Renal cortex interstitium (tissue), 15 donors: ENCODE measurements at places on chromosomes 1 and 21.

DNA sequence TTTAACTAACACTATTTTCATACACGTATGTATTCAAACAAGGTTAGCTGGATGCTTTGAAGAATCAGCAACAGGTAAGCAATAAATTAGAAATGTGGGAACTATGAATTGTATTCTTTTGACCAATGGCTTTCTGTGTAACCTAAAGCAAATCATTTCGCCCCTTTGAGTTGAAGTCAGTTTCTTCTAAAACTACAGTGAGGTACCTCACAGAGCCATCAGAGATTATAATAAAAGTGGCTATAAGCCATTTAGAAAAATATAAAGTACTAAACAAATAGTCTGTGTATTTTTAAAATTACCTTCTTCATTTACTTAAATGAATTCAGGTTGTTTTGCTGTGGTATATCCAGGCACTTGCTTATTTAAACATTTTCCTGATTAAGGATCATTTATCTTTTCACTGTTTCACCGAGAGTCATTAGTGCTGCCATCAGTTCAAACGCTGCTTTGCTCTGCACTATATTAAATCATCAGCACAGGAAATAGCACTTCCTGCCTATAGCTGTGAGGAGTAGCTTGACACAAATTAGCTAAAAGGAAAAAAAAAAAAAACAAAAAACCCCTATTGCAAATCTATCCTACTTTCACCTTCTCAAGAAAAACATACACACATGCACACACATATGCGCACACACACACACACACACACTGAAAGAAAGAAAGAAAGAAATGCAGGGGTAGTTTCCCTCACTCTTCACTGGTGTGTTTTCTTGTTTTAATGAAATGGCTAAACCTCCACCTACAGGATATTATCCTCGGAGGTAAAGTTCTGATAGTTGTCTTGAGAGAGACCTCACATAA, 39.8 kb upstream of the C1orf105 start:
- DNase-seq = no peak

GRCh38 chr1:10694633-10695627, 101.5 kb downstream of the CASZ1 start:
- DNase-seq = no peak

- no peak for DNase-seq
Measured at GRCh38 chr1:20733360-20733975, 965 bp upstream of the SH2D5 start.

- no peak for DNase-seq
Measured at GRCh38 chr1:172657586-172657985, 1.3 kb upstream of the FASLG start.

DNA sequence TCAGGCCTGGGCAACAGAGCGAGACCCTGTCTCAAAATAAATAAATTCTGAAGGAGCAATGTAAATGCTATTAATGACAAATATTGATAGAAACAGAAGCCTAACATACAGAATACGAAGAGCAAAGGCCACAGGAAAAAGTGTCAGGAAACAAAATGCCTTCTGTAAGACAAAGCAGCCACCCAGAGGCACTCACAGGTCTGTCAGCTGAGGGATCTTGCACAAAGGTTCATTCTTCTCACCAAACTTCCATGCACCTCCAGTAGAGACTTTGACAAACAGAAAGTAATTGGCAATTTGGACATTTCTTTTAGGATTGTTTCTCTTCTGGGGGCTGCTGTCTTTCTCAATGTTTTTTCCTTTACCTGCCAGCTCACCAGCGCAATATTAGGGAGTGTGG, 1.2 kb upstream of the ALDH9A1 start:
- no peak for DNase-seq

- no peak for DNase-seq
Measured at GRCh38 chr1:220513834-220514233, 14.1 kb upstream of the MARK1 start.

- DNase-seq = no peak
Measured at GRCh38 chr1:36857754-36858153, 176.6 kb downstream of the GRIK3 start.

DNA sequence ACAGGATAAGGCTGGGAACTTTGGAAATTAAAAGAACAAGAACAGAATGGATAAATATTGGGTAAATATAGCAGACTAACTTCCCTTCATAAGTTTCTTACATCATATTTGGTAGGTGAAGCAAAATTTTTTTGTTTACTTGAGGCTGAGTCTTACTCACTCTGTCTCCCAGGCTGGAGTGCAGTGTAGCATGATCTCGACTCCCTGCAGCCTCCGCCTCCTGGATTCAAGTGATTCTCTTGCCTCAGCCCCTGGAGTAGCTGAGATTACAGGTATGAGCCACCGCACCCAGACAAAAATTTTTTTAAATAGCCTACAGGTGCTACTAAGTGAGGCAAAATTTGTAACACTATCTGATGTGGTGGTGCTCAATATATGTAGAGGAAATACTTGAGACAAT, 50.7 kb downstream of the TM2D1 start:
- DNase-seq = no peak

DNA sequence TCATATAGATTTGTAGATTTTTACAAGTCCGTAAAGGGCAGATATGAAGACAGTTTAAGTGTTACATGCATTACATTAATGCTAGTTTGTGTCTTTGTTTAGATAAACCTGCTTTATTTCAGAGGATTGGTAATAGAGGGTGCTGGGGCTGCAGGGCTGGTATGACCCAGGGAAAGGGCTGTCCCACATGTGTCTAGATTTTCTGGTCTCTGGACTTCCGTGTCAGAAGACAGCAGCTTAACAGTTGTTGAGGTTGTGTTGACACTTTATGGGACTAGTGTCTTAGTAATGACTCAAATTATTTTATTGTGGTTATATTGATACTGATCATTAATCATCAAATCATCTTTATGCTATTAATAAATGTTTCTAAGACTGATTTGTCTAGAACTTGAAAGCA, 10.1 kb downstream of the PRDM2 start:
- DNase-seq = no peak

- DNase-seq = no peak
Measured at GRCh38 chr1:61782771-61783170, 40.5 kb downstream of the PATJ start.

GRCh38 chr1:70840260-70840953, 207.2 kb downstream of the PTGER3 start:
- no peak for DNase-seq

GRCh38 chr21:33698087-33698860, 56.0 kb downstream of the ITSN1 start:
- DNase-seq = no peak

- DNase-seq = no peak
Measured at GRCh38 chr1:187943606-187944403, 1115.1 kb downstream of the PLA2G4A start.

GRCh38 chr1:154352581-154353459, 27.5 kb downstream of the ATP8B2 start:
- DNase-seq = no peak

GRCh38 chr21:38303300-38303699, 46.5 kb downstream of the KCNJ15 start:
- no peak for DNase-seq

DNA sequence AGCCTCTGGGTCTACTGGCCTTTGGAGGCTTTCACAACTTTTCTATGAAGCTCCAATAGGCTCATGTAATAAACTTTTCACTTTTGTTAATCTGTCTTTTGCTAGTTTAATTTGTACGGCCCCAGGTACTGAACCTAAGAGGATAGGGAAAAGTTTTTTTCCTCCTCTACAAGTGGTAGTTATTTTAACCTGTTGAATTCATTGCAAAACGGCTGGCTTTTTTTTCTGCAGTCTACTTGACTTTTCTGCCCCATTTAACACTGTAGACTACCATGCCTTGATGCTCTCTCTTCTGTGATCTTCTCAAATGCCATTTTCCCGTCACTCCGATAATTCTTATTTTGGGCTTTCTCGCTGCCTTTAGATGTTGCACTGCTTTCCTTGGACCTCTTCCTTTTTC, 43.6 kb upstream of the DR1 start:
- no peak for DNase-seq

DNA sequence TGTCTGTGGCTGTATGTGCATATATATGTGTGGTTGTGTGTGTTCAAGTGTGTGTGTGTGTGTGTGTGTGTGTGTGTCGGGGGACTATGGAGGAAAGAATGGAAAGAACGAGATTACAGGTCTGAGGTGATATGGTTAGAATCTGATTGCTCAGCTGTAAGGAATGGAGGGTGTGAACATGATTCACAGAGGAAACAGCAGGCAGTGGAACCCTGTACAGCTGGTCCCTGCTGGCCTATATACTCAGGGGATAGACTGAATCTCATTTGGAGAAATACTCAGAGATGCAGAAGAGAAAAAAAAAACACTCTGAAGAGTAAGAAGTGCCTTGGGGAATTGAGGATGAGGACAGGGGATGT, 180.1 kb upstream of the ESRRG start:
- DNase-seq = no peak

- DNase-seq = no peak
Measured at GRCh38 chr21:44376606-44377005, 23.2 kb downstream of the TRPM2 start.

DNA sequence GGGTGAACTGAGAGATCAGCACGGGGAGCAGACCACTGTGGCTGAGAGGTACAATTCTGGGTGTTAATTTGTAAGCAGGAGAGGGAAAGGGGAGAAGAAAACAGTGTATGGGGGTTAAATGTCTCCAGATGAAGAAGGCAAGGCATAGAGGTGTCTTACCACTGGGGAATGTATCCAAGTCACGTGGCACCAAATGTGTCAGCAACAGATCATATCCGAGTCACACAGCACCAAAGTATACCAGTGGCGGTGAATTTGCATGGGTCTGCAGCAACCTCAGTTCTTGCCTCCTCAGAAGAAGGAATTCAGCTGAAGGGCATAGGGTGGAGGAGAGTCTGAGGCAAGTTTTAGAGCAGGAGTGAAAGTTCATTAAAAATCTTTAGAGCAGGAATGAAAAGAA, 21.2 kb upstream of the SYCP1 start:
- DNase-seq = no peak

GRCh38 chr1:63943393-63943792, 169.6 kb downstream of the ROR1 start:
- DNase-seq = no peak

GRCh38 chr1:22473952-22474351, 22.3 kb downstream of the ZBTB40 start:
- DNase-seq = no peak

GRCh38 chr21:45864436-45864835, 117.1 kb upstream of the COL6A1 start:
- no peak for DNase-seq

GRCh38 chr1:1347663-1348419, 1.4 kb downstream of the DVL1 start:
- DNase-seq = no peak

- peak; percentile 50 for DNase-seq
Measured at GRCh38 chr1:58162952-58163550, 383.5 kb downstream of the OMA1 start.

GRCh38 chr1:24619376-24619775, 23.7 kb upstream of the SRRM1 start:
- no peak for DNase-seq

DNA sequence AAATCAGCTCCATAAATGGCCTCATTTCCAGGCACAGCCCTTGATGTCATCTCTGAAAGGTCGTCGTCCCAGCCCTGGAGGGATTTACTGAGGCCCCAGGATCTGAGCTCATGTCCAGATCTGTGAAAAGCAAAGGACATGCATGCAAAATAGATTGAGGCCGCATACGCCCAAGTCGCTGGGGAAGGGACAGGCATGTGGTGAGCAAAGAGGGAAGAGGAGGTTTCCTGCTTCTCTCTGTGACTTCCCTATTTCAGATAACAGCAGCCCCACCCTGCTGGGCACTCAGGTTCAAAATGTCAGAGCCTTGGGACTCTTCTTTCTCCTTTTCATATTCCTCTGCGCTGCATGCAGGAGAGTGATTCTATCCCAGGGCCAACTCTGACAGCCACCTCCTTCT, 197.2 kb downstream of the ADSS2 start:
- DNase-seq = no peak

DNA sequence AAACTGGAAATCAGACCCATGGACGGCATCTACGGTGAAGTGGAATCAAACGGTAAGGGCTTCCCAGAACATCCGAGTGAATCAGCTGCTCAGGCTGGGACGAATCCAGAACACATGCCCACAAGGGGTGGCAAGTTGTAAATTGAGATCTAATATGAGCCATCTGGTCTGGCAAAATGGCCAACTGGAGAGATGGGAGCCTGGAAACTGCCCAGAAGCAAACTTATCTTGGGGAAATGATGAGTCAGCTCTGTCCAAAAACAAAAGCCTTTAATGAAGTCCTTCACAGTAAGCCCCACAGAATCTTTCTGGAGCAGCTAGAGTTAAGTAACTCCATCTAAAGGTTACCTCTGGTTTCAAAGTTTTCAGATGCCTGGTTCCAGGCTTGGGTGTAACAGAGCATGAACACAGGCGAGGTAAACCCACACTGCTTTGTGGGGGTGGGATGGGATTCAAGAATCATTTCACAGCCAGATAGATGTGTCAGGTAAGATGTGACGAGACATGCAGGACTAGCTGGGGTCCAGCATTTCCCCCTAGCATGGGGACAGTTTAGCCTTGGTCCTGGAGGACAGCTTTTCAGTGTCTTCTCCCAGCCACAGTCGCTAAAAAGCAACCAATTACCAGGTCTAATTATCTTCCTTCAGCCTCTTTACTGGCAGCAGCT, 10.5 kb upstream of the SRP9 start:
- DNase-seq = no peak

- DNase-seq = no peak
Measured at GRCh38 chr1:168887381-168887780, 158.4 kb upstream of the DPT start.

DNA sequence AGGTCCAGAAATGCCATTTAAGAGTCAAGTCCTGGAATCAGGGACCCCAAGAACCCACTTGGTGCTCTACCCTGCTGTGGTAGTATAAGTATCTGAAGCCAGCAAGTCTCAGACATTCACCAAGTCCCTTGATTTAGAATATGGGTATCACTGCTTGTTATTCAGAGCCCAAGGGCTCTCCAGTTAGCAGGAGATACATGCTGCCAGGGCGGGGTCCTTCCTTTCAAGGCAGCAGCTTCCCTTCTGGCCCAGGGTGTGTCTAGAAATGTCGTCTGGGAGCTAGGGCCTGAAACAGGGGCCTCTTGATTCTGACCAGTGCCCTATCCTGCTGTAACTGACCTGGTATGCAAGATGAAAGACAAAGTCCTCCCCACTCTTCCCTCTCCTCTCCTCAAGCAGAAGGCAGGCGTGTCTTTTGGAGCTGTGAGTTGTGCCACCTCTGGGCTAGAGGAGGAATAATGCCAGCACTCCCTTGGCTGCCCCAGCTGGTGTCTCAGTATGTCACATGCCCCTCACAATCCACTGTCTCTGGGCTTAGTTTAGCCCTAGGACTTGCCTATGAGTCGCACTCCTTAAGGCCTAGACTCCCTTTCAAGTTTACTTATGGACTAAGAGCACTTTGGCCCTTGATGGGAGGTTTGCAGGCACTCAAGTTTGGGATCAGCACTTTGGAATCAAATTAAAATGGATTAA, 200.2 kb downstream of the MRPL39 start:
- no peak for DNase-seq

- DNase-seq = no peak
Measured at GRCh38 chr1:209797978-209798639, 7.8 kb downstream of the IRF6 start.

DNA sequence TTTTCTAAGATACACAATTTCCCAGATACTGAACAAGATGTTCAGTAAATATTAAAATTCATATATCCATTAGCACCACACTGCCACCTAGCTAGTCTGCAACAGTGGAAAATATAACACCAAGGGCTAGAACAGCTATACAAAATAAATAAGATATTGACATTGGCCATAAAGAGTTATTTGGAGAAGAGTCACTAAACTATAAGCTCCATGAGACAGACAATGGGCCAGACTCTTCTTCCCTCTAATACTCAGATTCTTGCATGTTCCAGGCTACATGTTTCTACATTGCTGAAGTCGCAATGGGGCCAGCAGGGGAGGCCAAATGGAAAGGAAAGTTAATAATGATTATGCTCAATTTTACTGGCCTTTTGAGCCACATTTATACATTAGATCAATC, 21.5 kb downstream of the SPATA6 start:
- DNase-seq = no peak
